ENCODE measurements at places on chromosomes 2 and 18. TPM values are rescaled to one million over a fixed set of nuclear protein-coding genes. Genes with fewer than 3 reads are reported as not detected.

NBAS gene
- 47.4 TPM for total RNA-seq

DNA sequence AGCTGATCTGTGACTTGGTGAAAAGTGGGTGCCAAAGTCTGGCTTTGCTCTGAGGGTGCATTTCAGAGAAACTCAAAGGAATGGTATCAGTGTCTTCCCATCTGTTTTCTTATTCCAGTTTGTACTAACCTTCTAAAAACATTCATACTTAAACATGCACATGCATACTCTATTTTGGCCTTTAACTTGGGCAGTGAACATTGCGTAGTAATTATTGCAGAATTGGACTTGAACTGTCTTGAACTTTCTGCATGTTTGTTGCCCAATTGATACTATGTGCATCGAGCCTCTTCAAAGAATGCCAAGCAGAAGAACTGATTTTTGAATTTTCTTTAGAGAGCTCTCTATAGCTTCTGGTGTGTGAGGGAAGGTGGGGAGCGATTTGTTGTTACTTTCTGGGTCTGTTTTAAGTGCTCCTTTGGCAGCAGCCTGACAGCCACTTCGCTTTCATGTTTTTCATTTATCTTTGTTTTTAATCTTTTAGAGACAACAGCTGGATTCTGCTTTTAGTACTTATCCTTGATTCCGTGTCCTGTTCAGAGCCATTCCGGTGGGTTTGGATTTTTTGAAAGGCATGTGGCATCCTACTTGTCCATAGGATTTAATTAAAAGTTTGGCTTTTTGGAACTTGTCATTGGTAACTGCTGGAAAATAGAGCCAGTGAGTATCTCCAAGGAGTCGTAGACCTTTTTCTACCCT, 159.2 kb downstream of the RAPGEF4 start:
- no peak for DNase-seq

- no peak for DNase-seq
Measured at GRCh38 chr18:76209597-76209996, 285.4 kb downstream of the ZNF516 start.

- DNase-seq, result no peak
Measured at GRCh38 chr2:203453858-203454451, 81.1 kb downstream of the RAPH1 start.
